GM04504 (cell line): ENCODE measurements at places on chromosomes 7 and 10.

GRCh38 chr10:131173484-131174210 is 137.9 kb downstream of the TCERG1L start:
- no peak for DNase-seq

- no peak for DNase-seq
These were observed 513 bp downstream of the TMEM178B start for GRCh38 chr7:141074162-141074991.

DNA sequence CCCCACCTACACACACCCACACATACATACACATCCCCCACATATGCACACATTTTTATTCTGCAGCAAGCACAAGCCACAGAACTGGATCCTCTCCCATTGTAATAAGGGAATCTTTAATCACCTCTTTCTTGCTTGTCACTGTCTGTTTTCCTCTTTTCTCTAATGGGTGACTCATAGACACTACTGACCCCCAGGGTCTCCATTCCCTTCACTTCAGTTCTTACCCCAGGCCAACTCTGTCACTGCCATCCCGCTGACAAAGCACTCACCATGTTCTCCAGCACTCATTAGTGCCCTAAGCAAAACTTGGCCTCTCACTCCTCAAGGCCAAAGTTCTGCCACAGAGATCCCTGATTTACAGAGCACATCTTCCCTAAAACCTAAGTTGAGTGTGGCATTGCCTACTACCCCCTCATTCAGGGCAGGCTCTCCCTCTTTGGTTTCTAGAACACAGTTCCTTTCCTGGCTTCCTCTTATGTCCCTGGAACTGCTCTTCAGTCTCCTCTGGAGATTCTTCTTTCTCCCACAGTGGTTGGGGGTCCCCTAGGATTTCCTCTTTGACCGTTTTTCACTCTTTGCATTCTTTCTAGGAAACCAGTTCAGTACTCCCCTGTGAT is 39.6 kb upstream of the INHBA start:
- DNase-seq, result no peak

DNA sequence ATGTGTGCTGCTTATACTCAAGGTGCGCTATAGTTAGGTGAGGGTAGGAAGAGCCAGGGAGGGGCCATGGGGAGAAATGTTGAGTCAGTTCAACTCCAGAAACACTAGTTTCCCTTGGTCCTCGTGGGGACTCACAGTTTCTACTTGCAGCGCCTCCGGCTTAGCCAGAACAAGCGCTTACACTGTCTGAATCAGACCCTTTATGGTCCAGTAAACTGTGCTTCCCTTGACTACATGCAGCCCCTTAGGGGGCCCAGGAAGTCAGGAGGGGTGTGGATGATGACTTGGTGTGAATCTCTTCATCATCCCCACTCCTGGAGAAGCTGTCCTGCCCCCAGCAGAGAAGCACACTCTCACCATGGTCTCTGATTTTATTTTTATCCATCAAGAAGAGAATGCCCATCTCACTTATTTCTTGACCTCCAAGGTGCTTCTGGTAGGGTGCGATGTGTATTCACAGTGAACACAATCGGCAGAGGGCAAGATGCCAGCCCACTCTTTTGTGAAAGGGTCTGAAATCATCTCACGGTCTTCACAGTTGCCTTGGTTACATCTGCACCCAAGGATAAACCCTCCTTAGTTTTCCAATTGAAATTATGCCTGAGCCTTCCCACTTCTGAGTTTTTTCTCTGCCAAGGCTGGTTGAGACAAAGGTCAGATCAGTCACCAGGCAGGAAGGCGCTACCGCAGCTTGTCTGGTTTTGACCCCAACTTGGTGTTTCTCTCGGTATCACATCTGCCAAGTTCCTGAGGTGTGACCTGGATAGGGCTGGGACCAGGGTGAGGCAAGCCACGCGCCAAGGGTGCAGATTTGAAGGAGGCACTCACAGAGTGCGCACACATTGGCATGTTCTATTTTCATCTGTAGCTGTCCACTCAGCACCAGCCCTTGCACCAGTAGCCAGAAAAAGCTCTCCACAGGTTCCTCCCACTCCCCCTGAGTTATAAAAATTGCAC is 62.7 kb upstream of the LRRC4 start:
- DNase-seq, result no peak

GRCh38 chr7:137165241-137165640 is 178.3 kb downstream of the PTN start:
- no peak for DNase-seq

DNA sequence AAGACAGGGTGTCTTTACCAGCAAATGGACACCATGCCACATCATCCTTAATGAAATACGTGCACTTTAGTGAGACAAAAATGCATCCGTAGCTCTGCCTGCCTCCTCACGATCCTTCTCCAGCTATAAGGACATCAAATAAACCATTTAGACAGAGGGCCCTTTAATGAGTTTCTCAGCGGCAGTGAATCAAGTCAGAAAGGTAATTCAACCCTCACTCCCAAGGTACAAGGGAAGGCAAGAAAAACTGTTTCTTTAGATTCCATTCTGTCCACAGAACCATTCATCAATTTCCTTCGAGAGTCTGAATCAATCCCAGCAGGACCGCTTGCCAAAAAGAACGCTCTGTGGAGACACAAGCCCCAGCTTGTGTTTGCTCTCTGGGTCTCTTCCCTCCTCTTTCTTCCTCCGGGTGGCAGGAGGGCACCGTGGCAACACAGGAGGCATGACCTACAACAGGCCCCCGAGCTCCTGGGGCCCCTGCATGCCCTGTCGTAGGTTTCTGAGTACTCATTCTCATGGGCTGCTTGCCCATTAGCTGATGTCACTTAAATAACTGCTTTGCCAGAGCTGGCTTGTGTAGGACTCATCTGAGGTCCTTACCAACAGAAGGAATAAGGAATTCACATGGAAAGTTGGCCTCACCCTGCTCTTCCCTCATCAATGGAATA is 297.8 kb upstream of the PRKCQ start:
- no peak for DNase-seq

GRCh38 chr7:90597563-90598253 is 1.6 kb downstream of the CDK14 start:
- no peak for DNase-seq

- DNase-seq, result no peak
These were observed 38.5 kb downstream of the GRID1 start for GRCh38 chr10:86327954-86328725.

GRCh38 chr10:118300320-118300719 is 41.8 kb downstream of the FAM204A start:
- no peak for DNase-seq

DNA sequence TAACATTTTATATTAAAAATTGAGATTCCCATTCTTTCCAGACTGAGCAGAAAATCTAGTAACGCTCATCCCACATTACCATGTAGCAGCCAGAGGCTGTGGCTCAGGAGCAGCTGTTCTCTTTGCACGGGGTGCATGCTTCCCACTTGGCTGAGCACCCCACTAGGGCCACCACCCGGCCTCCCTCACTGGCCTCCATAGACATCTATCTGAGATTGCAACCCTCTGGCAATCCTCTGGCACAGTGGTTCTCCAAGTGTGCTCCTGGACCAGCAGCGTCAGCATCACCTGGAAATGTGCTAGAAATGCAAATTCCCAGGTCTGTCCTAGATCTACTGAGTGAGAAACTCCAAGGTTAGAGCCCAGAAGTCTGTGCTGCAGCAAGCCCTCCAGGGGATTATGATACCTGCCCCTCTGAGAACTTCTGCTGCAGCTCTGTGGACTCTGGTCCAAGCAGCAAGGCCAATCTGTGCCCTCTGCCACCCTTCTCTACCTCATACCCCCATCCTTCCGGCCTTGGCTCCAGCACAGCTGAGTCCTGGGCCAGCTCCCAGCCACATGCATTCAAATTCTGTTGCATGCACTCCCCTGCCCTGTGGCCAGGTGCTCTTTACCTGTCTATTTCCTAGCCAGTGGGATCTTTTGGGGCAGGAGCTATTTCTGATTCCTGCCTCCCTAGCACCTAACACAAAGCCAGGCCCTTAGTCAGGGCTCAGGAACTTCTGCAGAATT is 301.5 kb downstream of the GRID1 start:
- DNase-seq, result no peak

- no peak for DNase-seq
These were observed 90.9 kb upstream of the TCF7L2 start for GRCh38 chr10:112858986-112859651.

DNA sequence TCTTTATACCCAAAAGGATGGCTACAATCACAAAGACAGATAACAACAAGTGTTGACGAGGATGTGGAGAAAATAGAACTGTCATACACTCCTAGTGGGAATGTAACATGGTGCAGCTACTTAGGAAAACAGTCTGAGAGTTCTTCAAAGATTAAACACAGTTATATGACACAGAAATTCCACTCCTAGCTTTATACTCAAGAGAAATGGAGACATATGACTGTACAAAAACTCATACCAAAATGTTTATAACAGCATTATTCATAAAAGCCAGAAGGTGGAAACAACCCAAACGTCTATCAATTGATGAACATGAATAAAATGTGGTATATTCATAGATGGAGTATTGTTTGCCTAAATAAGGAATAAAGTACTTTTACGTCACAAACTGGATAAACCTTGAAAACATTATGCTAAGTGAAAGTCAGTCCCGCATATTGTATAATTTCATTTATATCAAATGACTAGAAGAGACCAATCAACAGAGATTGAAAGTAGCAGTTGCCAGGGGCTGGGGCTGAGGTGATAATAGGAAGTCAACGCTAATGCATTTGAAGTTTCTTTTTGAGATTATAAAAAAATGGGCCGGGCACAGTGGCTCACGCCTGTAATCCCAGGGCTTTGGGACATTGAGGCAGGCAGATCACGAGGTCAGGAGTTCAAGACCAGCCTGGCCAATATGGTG is 61.6 kb upstream of the SRPK2 start:
- no peak for DNase-seq

- DNase-seq, result no peak
These were observed 37.1 kb downstream of the FAM53B start for GRCh38 chr10:124707144-124707467.

DNA sequence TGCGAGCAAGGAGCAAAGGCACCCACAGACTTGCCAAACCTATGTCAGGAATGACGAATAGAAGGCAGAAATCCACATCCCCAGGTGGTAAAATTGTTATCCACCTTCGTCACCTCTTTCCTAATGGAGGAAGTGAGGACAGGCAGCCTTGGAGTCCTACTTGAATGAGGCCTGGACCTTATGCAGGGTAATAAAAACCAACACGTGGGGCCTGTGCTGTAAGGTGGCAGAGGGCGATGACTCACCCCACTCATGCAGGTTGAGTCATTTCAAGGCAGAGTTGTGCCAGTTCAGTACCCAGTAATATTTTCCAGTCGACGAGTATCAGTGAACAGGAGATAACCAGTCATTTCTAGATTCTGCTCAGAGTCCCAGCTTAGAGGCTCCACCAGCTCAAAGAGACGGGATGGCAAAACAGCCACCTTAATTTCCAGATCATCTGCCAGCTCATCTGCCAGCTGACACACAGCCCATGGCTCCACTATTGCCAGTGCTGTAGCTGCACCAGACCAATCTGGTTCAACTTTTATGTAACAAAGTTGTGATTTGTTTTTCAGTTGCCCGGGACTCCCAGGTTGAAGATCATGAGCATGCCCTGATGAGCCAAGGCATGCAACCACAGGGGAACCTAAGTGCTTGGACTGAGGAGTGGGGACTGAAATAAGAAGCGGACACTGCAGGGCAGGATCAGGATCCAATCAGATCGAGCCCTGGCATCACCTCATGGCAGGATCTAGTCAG is 176.2 kb upstream of the ITGB1 start:
- no peak for DNase-seq

DNA sequence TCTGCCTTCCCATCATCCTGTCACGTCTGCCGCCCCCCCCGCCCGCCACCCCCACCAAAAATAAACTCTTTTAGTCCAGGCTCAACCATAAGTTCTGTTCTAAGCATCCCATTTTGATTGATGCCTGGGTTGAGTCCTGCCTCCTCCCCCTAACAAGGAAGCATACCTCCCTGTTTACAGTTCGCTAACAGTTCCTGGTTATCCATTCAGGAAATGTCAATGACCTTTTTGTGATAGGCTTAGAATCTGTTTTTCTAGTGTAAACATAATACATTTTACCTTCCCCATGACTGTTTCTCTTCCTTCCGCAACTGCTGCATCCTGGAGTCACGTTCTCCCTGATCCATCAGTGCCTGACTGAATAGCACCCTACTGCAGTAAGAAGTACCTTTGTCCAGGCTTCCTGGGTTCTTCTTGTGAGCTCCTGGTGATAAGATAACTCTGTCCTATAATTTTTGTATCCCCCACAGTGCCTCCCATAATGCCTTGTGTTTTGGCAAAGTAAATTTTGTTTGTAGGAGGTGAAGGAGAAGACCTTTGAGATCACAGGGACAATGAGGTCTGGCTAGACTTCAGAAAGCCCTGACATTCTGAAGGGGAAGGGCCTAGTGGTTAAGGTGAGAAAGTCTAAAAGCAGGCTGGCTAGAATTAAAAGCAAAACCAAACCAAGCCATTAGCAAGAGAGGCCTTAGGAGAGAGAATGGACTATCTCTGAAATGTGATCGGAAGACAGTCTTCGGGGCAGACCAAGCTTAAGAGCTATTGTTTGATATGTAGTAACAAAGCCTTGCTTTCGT is 7.3 kb downstream of the AGFG2 start:
- DNase-seq, result no peak

DNA sequence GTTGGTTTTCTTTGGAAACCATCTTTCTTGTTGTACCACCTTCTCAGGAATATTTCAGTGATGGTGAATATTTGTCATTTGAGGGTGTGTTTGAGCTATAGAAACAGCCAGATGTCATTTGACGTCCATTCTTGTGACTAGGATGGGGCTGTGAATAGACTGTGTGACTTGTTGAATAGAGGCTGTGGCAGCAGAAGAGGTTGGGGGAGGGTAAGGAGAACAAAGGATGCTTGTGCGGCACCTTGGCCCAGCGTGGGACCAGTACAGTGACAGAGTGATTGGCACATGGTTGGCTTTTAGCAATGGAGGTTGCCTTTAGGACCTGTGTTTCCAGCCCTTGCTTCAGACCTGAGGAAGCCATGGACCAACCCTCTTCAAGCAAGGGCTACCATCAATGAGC is 11.3 kb downstream of the DMBT1 start:
- DNase-seq, result no peak

GRCh38 chr7:29783671-29784070 is 22.6 kb upstream of the WIPF3 start:
- no peak for DNase-seq

DNA sequence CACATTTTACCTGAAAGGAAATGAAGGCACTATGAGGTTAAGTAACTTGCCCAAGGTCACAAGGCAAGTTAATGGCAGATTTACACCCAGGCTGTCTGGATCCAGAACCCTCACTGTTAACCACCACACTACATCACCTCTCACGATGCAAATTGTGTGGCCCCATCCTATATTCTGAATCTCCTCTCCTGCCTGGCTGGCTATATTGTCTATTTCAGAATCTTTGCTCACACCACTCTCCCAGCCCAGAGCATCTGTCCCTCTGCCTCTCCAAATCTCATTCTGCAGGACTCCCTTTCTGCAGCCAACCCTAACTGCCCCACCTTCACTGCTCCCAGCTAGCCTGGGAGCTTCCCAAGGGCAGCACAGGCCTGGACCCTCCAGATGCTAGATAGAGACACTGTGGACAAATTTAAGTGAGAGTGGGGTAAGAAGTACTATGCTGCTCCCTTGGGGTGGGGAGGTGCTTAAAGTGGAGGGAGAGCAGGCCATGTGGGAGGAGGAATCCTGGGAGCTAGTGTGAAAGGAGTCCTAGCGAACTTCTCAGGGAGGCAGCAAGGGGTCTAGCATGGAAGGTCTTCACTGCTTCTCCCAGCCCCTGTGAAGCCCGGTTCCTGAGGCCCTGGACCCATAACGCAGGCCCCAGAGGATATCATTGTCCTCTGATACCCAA is 786 bp downstream of the CUEDC2 start:
- DNase-seq, result no peak
